Hematopoietic multipotent progenitor cell treated with erythropoietin and hydrocortisone succinate and interleukin-3 and kit ligand, for 15 days (in vitro differentiated cells): ENCODE measurements at places on chromosomes 5 and 9.

DNA sequence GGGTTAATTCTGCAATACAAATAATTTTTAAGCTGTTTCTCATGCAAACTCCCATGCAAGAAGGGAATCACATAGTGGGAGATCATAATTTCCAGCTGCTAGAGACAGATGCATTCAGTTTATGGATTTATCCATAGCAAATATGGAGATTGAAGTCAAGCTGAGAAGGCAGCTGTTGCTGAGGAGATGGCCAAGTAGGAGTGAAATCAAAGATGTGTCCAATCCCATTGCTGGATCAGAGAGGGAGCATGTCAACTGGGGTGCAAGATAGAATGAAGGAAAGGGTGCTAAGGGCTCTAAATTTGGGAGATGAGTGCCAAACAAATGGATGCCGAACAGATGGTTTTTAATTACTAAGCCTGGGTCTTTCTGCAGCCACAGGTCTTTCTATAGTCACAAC is 504.5 kb downstream of the NFIB start:
- DNase-seq = no peak

- DNase-seq = peak; percentile 72
Measured at GRCh38 chr9:33813712-33814641, 3.0 kb upstream of the UBE2R2 start.

- no peak for DNase-seq
Measured at GRCh38 chr5:75656311-75657003, 45.2 kb downstream of the ANKDD1B start.

DNA sequence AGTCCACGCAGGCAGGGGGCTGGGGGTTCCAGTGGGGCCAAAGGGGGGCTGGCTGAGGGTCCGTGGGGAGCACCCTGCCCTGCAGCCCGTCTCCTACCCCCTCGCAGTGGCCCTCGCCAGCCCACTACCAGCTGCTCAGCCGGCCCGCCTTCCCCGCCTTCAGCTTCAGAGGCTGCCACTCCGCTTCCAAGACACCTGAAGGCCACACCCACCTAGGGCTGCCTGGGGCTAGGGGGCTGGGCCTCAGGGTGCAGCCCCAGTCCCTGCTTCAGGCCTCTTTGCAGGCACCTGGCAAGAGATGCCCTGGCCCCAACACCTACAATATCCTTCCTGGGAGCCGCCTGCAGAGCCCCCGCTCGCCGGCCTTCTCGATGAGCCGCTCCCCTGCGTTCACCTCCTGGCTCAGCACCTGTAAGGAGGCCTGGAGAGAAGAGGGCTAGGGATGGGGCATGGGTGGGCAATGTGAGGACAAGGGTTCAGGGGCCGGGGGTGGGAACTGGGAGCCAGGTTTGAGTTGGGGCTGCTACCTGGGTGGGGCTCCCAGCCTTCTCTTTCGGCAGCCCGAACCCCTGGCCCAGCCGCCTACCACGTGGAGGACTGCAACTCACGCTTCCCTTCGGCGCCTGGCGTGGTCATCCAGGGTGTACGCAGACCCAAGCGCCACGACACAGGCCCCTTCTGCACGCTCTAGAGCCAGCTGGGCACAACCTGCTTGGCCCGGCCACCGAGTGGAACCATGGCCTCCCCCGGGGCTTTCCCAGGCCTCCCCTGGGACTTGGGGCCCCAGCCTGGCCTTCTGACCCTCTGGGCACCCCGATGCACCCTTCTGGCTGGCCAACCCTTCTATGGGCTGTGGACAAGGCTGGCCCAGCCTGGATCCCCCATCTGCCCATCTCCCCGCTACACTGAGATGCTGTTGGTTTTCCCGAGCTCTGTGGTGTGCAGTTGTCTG is 1.7 kb downstream of the STPG3 start:
- no peak for DNase-seq

GRCh38 chr9:92151691-92152393 is 36.6 kb upstream of the SPTLC1 start:
- DNase-seq = peak; percentile 10

DNA sequence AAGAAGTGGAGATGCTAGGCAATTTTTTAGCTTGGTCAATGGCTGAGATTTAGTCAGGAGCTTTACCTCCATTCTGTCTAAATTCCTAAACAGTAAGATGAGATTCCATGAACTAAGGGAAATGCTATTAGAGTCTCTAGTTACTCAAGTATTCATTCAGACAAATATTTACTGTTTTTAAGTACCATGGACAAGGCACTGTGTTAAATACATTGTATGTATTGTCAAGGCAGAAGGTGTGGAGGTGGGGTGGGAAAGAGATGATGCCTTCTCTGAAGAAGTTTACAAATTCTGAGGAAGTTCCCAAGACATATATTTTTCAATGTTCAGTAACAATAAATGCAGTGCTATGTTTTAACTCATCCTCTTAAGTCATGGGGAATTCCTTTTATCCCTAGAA is 459.9 kb upstream of the NMUR2 start:
- no peak for DNase-seq

GRCh38 chr9:135076143-135076875 is 11.2 kb upstream of the OLFM1 start:
- no peak for DNase-seq

DNA sequence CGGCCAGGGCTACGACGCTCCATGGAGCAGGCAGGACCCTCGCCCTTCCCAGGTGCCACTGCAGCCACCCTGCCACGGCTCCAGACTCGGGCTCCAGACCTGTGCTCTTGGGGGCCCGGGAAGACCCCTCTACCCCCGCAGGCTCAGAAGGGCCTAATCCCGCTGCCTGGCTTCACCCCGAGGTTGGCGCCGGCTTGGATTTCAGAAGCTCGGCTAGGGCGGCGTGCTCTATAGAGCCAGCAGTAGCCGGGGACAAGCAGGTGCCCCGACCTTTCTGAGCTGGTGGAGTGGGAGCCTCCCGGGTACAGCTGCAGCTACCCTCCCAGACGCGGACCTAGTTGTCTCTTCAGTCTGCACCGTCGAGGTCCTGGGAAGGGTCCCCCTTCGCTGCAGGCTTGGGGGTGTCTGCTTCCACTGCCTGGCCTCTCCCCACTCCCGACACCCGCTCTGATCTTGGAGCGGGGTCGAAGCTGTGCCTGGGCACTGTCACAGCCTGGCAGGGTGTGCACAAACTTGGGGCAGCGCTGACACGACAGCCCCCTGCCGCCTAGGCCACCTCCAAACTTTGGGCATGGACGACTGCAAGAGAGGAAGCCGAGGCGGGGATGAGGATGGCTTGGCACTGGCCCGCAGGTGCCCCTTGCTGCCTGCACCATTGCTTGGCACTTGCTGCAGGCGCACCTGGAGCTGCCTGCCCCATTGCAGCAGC is 1366.1 kb upstream of the CDH9 start:
- no peak for DNase-seq

- DNase-seq = no peak
Measured at GRCh38 chr5:52844885-52845284, 57.2 kb downstream of the ITGA1 start.

GRCh38 chr5:179452356-179453230 is 97.8 kb upstream of the RUFY1 start:
- DNase-seq = no peak

GRCh38 chr5:150295172-150295634 is 5.6 kb upstream of the CAMK2A start:
- no peak for DNase-seq

DNA sequence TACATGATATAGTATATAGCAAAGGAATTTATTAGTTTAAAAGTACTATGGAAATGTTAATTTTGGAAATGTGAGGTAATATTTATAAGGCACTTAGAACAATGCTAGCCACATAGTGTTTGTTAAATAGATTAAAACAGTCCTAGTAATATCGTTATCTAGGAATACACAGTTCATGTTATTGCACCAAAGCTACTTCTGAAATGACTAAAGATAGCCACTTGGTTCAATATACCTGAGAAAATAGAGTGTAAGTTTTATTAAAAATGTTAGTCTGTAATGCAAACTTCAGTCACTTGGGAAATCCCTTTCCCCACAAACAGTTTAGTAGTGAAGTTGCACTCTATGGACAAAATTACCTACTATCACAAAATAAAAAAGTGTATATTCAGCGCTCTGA is 15.4 kb upstream of the F2R start:
- no peak for DNase-seq

- no peak for DNase-seq
Measured at GRCh38 chr9:76530458-76531110, 71.6 kb downstream of the GCNT1 start.

GRCh38 chr5:10457682-10458574 is 16.2 kb downstream of the ROPN1L start:
- no peak for DNase-seq

GRCh38 chr5:73764586-73764985 is 138.6 kb downstream of the ARHGEF28 start:
- no peak for DNase-seq

- no peak for DNase-seq
Measured at GRCh38 chr9:19660019-19660418, 128.8 kb downstream of the SLC24A2 start.

- no peak for DNase-seq
Measured at GRCh38 chr5:164191240-164191639, 685.8 kb downstream of the MAT2B start.

GRCh38 chr5:1930880-1931603 is 48.3 kb upstream of the IRX4 start:
- DNase-seq = no peak

DNA sequence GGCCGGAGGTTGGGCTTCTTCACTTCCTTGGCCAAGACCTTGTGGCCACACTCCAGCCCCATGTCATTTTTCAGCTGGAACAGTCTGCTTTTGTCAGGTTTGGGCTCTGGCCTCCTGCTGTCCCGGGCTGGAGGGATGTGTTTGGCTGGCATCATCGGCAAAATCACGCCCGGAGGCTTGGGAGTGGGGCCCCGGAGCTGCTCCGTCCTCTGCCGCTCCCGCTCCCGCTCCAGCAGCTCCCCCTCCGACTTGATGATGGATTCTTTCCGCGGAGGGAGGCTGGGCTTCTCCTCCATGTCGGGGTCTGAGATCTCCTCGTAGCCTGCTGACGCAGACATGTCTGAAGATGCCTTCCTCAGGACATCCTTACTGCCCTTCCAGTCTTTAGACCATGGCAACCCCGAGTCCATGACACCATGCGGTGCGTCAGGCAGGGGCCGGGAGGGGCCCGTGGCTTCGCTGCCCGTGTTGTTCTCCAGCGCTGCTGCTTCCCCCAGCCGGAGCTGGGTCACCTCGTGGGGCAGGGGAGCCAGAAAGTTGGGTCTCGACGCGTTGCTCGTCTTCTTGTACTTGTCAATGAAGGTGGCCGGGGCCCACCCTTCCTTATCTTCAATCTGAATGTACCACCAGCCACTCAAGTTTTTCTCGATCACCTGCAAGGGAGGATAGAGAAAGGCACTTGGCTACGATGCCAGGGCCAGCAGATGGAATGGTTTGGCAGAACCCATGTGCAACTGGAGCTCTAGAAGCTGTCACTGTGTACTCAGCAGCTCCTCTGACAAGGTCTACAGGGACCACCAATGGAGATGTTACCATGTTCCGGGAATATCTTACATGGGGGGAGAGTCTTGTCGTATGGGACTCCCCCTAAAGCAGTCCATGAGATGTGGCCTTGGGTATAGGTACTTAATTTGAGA is 56.0 kb upstream of the UBTD2 start:
- DNase-seq = no peak

- DNase-seq = no peak
Measured at GRCh38 chr9:86262492-86262891, 3.0 kb upstream of the C9orf153 start.

GRCh38 chr9:36165826-36166167 is 3.4 kb upstream of the CCIN start:
- DNase-seq = no peak

DNA sequence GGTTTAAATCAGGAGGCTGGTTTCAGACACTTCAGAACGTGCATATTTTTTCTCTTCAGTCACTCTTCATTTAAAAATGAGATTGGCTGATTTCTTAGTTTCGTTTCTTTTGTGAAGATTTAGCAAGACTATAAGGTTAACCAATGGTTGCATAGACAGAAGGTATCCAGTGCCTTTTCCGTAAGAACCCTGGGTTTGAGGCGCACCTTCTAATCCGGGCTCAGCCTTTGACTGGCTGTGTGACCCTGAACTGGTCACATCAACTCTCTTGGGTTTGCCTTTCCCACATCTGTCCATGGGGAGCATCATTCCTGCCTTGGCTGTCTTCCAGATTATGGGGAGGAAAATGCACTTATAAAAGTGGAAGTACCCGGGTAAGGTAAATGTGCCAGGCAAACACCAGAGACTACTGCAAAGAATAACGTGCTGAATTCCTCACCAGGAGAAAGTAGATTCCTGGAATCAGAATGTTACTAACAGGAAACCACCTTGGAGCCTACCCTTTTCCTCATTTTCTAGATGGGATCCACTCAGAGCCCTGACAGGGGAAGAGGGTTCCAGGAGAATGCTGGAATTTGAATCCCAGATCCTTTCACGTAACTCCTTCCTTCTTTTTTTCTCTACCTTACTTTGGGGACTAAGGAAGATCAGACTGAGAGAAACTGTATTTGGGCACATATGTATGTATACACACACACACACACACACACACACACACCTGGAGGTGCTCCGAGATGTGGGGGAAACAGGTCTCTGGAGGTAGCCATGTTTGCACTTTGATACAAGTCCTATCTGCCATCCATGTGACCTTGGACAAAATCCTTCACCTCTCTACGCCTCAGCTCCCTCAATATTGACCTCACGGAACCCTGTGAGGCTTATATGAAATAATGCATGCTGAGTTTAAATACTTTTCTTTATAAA is 6.8 kb downstream of the HAND1 start:
- no peak for DNase-seq

GRCh38 chr9:87701931-87702421 is 23.9 kb upstream of the CTSL start:
- DNase-seq = no peak

DNA sequence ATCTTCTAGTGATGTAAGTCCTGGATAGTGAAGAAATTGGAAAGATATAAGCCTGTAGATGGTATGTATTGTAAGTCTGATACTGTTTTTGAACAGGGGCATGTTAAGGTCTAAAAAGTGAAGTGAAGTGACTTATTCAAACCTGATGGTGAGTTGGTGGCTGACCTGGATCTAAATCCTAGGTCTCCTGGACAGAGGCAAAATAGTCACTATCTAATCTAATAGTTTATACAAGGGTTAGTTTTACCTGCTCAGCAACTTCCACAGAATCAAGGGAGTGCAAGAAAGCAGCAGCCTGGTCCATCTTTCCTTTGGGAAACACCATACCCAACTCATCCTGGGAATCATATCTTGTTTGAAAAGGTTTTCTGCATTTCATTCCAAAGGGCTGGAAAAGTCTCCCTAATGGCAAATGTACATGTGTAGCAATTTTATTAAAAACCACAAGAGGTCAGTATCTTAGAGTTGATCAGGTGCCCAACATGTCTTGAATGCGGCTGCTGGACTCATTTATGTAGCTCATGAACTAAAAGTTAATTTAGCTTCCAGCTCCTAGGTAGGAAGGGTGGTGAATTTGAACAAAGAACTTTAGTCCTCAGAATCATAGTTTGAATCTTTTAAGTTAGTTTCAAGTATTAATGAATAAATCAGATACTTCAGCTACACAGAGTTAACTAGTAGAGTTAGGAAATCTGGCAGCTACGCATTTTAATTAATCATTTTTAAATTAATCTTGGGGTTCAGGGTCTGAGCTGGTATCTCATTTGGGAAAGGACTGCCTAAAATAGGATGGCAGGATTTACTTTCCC is 26.0 kb downstream of the SKP2 start:
- peak; percentile 40 for DNase-seq

- no peak for DNase-seq
Measured at GRCh38 chr5:100472091-100472490, 63.1 kb upstream of the FAM174A start.
